CD4-positive, alpha-beta T cell (primary cell): ENCODE measurements at places on chromosomes 13 and 19. TPM values are rescaled to one million over a fixed set of nuclear protein-coding genes. Genes with fewer than 3 reads are reported as not detected.

GRCh38 chr13:43760257-43760656 is 26.5 kb downstream of the ENOX1 start:
- no peaks in the 10 kb centered on the region for H3K36me3 ChIP-seq
- H3K4me3 ChIP-seq: no peak overlapping the region
- peaks cover 2% of the 10 kb centered on the region for H3K27me3 ChIP-seq
- H3K27ac ChIP-seq: no peak overlapping the region

DNA sequence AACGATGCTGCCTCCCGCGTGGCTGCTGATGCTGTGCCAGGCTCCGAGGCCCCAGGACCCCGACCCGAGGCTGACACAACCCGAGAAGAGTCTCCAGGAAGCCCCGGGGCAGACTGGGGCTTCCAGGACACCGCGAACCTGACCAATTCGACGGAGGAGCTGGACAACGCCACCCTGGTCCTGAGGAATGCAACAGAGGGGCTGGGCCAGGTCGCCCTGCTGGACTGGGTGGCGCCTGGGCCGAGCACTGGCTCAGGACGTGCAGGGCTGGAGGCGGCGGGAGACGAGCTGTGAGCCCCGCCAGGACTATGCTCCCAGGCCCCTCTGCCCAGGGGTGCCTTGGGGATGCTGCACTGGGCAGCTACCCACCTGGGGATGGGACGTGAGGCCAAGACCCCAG is 10.7 kb downstream of the SIRT6 start:
- no peak for DNase-seq
- H3K36me3 ChIP-seq: peaks cover 7% of the 10 kb centered on the region
- peaks cover 9% of the 10 kb centered on the region for H3K4me1 ChIP-seq
- H3K4me3 ChIP-seq: no peak overlapping the region
- H3K27ac ChIP-seq: no peak overlapping the region
- peaks cover 17% of the 10 kb centered on the region for H3K27me3 ChIP-seq

GRCh38 chr13:30319130-30319529 is 11.8 kb upstream of the KATNAL1 start:
- H3K4me1 ChIP-seq: no peaks in the 10 kb centered on the region
- DNase-seq: no peak
- H3K36me3 ChIP-seq: peaks cover 2% of the 10 kb centered on the region
- no peaks in the 10 kb centered on the region for H3K27me3 ChIP-seq
- H3K27ac ChIP-seq: no peak overlapping the region

- DNase-seq: no peak
- peaks cover 23% of the 10 kb centered on the region for H3K4me1 ChIP-seq
- no peaks in the 10 kb centered on the region for H3K27me3 ChIP-seq
- no peak overlapping the region for H3K4me3 ChIP-seq
Observed at GRCh38 chr19:48837687-48838086, 1.4 kb upstream of the HSD17B14 start.

- H3K36me3 ChIP-seq: no peaks in the 10 kb centered on the region
- DNase-seq: no peak
- H3K27me3 ChIP-seq: no peaks in the 10 kb centered on the region
- H3K4me3 ChIP-seq: no peak overlapping the region
- H3K4me1 ChIP-seq: no peaks in the 10 kb centered on the region
Observed at GRCh38 chr13:21225082-21225481, 48.6 kb downstream of the MRPL57 start.

- no peak overlapping the region for H3K27ac ChIP-seq
- no peaks in the 10 kb centered on the region for H3K36me3 ChIP-seq
- peaks cover 15% of the 10 kb centered on the region for H3K4me1 ChIP-seq
- H3K27me3 ChIP-seq: no peaks in the 10 kb centered on the region
Observed at GRCh38 chr13:46341112-46341711, 45.8 kb downstream of the RUBCNL start.

- H3K4me1 ChIP-seq: no peaks in the 10 kb centered on the region
- H3K4me3 ChIP-seq: no peak overlapping the region
- DNase-seq: no peak
- H3K36me3 ChIP-seq: no peaks in the 10 kb centered on the region
Observed at GRCh38 chr13:33057019-33057780, 41.0 kb downstream of the KL start.

GRCh38 chr19:48102870-48103751 is 7.5 kb downstream of the PLA2G4C start:
- no peaks in the 10 kb centered on the region for H3K36me3 ChIP-seq
- DNase-seq: peak; percentile 6
- no peak overlapping the region for H3K27ac ChIP-seq
- H3K4me3 ChIP-seq: no peak overlapping the region
- H3K27me3 ChIP-seq: no peaks in the 10 kb centered on the region
- H3K4me1 ChIP-seq: peaks cover 6% of the 10 kb centered on the region

GRCh38 chr13:97215325-97215724 is 6.8 kb upstream of the MBNL2 start:
- no peak overlapping the region for H3K27ac ChIP-seq
- H3K36me3 ChIP-seq: no peaks in the 10 kb centered on the region
- H3K4me3 ChIP-seq: no peak overlapping the region
- peaks cover 18% of the 10 kb centered on the region for H3K4me1 ChIP-seq
- no peaks in the 10 kb centered on the region for H3K27me3 ChIP-seq
- peak; percentile 44 for DNase-seq

DNA sequence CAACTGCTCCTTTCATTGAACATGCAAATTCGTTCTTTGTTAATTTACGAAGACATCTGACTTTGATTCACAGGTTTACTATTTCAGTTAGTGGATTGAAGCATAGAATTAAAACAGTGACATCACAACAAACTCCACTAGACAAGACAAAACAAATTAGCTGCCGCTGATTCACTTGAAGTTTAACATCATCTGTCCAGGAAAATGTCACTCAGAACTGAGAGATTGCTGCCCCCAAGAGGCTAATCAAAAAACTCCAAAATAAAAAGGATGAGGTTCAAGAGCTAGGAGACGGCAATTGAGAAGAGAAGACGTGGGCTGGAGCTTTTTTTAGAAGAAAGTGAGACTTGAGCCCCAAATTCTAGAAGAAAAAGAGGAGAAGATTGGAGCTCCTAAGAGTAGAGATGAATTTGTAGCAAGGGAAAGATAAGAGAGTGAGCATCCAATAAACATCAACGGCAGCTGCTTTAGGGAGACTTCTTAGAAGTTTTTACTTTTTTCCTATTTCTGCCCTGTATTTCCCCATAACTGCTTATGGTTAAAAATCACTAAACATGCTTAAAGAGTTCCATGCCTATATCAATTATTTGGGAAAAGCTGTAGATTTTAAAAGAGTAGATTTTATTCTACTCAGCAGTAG is 40.8 kb upstream of the TPP2 start:
- H3K27me3 ChIP-seq: no peaks in the 10 kb centered on the region
- no peak overlapping the region for H3K4me3 ChIP-seq
- no peak overlapping the region for H3K27ac ChIP-seq
- no peaks in the 10 kb centered on the region for H3K4me1 ChIP-seq
- H3K36me3 ChIP-seq: no peaks in the 10 kb centered on the region

DNA sequence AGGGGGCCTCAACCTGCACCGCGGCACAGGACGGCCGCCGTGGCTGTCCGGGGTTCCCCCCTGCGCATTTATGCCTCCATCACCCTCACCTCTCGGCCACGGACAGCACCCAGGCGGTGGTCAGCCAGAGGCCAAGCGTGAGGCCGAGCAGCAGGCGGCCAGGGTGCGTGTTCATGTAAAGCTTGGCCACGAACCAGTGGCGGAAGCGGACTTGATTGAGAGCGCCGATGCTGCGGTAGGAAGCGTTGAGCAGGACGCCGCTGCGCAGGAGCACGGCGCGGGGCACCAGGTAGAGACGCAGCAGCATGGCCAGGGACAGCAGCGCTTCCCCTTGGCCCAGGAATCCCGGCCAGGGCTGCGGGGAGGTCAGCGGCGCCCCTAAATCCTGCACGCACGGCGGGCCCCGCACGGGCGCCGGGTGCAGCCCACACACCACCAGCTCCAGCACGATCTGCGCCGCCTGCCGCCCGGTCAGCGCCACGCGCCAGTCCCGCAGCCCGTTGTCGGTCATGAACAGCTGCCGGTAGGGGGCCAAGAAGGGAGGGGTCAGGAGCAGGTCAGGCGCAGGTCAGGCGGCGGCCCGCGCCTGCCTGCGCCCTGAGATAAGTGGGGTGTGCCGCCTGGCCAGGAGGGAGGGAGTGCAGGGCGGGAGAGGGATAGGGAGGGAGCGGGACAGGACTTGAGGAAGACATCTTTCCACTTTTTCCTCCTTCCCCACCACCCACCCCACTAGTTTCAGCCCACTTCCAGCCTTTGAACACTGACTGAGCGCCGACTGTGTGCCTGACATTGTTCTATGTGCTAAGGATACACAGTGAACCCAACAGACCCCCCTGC is 6.5 kb downstream of the KCNN4 start:
- DNase-seq: no peak
- H3K27me3 ChIP-seq: no peaks in the 10 kb centered on the region
- H3K27ac ChIP-seq: no peak overlapping the region
- H3K36me3 ChIP-seq: peaks cover 47% of the 10 kb centered on the region
- peaks cover 45% of the 10 kb centered on the region for H3K4me1 ChIP-seq
- H3K4me3 ChIP-seq: no peak overlapping the region

DNA sequence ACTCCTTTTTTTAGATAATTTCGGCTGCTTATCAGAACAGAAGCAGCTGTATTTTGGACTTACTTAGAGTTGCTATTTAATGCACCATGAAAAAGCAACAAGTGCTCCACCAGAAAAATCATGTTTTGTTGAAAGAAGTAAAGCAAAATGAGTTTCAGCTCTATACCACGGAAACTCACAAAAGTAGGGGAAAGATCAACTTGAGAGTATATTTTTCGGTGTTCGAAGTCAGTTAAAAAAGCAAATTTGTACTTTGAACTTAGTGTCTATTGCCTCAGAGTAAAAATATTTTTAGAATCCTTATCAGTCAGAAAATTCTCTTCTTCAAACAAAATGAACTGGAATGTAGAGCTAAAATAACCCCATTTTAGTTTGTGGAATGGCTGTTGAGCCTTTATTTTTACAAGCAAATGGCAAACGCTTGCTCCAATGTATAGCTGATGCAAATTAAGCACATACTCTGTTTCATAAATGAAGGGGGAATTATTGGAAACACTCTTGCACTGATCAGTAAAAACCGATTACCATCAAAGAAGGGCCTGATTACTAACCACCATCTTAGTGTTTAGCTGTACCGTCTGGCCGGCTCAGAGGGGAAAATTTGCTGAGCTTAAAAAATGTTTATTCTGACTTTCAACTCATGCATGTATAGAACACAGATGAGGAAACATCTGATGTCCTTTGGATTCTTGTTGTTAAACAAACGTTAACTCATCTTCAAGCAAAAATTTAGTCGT is 540.7 kb downstream of the GPC6 start:
- H3K36me3 ChIP-seq: no peaks in the 10 kb centered on the region
- H3K27me3 ChIP-seq: no peaks in the 10 kb centered on the region
- no peak for DNase-seq
- no peak overlapping the region for H3K4me3 ChIP-seq
- no peak overlapping the region for H3K27ac ChIP-seq
- H3K4me1 ChIP-seq: no peaks in the 10 kb centered on the region

DNA sequence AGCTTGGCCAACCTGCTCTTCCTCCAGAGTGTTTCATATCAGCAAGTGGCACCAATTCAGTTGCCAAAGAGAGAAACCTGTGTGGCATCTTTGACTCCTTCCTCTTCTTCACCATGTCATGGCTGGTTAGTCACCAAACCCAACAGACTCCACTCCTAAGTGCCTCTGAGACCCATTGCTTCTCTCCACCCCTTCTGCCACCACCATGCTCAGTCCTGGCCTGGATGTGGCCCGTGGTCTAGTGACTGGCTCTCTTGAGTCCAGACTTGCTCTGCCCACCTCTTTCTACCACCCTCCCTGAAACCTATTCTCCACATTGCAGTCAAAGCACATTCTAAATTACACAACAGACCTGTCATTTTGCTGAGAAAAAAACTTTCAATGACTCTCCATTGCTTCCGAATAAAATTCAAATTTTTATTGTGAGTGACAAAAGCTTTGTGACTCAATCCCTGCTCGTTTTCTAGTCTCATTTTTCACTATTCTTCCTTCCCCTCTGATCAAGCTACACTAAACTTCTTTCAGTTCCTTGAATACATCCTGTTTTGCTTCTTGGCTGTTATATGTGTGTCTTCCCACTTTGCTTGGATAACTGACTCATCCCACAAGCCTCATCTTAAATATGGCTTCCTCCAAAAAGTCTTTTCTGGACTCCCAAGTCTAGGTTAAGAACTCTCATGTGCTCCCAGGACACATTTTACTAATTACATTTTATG is 12.0 kb upstream of the TNFSF11 start:
- H3K36me3 ChIP-seq: no peaks in the 10 kb centered on the region
- DNase-seq: peak; percentile 2
- no peak overlapping the region for H3K27ac ChIP-seq
- H3K4me1 ChIP-seq: no peaks in the 10 kb centered on the region

GRCh38 chr13:30898070-30898469 is 8.0 kb upstream of the MEDAG start:
- no peak overlapping the region for H3K27ac ChIP-seq
- H3K4me3 ChIP-seq: no peak overlapping the region
- H3K36me3 ChIP-seq: no peaks in the 10 kb centered on the region
- peaks cover 22% of the 10 kb centered on the region for H3K27me3 ChIP-seq
- no peak for DNase-seq

DNA sequence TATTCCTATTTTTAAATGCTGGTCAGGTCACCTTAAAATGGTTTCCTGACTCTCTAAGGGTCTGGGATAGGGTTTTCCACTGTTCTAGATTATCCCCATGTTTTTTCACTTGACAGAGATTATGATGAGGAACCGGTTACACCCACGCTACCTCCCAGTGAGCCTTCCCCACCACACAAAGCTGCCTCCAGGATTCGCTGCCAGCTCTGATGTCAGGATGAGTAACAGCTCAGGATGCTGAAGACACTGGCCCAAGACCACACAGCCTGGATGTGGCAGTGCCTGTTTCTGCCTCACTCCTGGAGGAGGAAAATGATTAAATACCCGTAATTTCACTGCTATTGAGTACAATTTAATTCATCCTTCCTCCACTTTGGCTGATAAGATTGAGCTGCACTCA is 22.9 kb downstream of the ZNF114 start:
- no peak for DNase-seq
- H3K36me3 ChIP-seq: no peaks in the 10 kb centered on the region
- peaks cover 10% of the 10 kb centered on the region for H3K4me1 ChIP-seq
- no peak overlapping the region for H3K4me3 ChIP-seq

GRCh38 chr19:34448191-34448590 is 20.0 kb downstream of the UBA2 start:
- no peak for DNase-seq
- no peak overlapping the region for H3K27ac ChIP-seq
- no peaks in the 10 kb centered on the region for H3K4me1 ChIP-seq

The KLF1 gene
- total RNA-seq: not detected

The TDRD12 gene
- 0.14 TPM for total RNA-seq

The PROZ gene
- total RNA-seq: not detected

The LRP3 gene
- 0.11 TPM for total RNA-seq

The CEACAM8 gene
- not detected for total RNA-seq
